ENCODE measurements at places on chromosomes 5 and 9.

GRCh38 chr9:30015073-30015472 is 2369.4 kb upstream of the ACO1 start:
- no peak for DNase-seq

- DNase-seq, result no peak
Measured at GRCh38 chr5:149387081-149387631, 8.1 kb upstream of the IL17B start.

- no peak for DNase-seq
Measured at GRCh38 chr9:28951945-28952344, 1378.7 kb upstream of the C9orf72 start.

DNA sequence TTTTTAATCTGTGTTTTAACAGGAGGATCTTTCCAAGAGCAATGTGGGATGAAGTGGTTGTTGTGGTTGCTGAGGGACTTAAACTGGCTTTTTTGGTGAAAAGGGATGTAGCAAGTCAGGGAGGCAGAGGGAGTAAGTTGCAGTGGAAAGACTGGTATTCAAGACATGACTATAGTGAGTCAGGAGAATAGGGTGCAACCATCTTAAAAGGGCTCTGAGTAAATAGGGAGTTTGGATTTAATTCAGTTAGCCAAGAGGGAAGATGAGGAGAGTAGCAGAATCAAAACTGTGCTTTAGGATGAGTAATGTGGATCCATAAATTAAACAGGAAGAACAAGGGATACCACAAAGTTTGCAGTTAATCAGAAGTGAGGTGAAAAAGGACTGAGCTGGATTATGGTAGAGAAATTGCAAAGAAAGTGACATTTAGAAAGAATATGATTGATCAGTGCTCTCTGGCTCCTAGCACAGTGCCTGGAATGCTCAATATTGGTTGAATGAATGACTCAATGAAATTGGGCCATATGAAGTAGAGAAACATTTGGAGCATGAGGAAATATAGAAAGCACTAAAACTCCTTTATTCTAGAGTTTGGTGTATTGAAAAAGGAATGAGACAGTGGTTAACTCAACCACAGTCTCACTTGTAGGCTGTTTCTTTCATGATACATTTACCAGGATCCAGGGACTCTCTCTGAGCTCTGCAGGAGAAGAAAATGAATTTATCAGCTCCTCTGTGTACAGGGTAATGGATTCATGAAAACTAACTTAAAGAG is 5.1 kb downstream of the POLR3G start:
- DNase-seq, result no peak

DNA sequence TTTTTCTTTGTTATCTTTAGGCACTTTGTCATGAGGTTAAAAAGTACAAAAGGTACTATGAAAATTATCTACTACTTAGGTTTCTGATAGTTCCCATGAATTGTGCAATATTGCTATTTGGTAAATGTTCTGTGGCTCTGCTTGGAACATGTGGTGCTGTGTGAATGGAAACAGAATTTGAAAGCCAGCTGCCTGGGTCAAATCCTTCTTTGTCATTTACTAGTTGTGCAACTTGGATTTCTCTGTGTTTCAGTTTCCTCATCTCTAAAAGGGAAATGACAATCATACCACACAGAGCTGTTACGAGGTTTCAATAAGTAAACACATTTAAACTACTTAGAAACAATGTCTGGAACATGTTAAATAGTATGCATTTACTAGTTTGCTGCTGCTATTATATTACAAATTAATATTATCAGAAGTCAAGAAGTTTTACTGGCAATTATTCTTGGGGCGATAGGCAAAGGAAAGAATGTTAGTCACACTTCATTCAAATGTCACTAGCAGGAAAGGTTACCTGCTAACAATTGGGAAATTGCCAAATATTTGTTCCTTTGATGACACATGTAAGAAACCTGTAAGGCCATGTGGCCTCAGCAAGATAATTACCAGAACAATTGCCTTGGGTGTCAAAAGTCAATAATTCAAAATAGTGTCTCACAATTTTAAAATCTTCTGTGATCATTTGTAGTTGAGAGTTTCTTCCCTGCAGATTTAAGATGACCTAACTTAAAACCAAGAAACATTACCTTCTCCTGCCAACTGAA is 184.8 kb downstream of the KIAA0825 start:
- no peak for DNase-seq

DNA sequence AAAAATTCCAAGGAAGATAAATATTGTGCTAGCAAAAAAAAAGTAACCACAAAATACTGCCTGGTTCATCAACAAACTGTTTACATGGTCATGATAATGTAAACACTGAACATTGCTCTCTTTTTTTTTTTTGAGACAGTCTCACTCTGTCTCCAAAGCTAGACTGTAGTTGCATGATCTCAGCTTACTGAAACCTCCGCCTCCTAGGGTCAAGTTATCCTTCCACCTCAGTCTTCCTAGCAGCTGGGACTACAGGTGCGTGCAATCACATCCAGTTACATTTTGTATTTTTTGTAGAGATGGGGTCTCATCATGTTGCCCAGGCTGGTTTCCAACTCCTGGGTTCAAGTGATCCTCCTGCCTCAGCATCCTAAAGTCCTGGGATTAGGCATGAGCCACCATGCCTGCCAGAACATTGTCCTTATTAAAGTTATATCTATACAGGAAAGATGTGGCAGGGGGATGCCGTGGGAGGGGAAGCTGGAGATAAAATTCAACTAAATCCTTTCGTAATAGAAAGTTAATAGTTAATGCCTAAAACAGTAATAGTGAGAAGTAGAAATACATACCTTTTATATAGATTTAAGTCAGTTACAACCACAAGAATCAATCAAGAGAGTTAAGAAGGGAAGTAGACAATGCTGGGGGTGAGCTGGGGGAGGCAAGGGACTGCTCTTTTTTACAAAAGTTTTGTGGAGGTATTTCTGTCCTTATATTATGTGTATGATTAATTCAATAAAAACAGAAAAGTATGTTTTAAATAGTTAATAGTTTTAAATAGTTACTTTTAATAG is 52.3 kb downstream of the RGMB start:
- no peak for DNase-seq

- DNase-seq, result peak; percentile 46
Measured at GRCh38 chr5:177133853-177134696, 502 bp downstream of the NSD1 start.

- DNase-seq, result no peak
Measured at GRCh38 chr5:163809473-163809872, 304.1 kb downstream of the MAT2B start.

DNA sequence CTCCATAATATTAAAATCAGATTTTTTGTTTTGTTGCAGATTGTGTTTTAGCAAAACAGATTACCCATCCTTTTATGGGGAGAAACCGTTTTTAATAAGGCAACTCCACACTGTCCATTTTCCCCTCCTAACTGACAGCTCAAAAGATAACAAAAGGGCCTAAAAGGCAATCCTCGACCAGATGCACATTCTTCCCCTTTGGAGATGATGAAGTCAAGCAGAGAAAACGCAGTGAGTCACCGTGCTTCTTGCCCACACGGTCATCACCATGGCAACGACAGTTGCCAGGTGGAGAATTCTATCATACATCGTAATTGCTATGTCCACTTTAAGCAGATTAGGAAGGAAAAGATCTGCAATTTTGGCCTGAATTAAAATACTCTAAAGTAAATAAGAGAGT is 96.4 kb downstream of the DIRAS2 start:
- no peak for DNase-seq

GRCh38 chr9:30935730-30936129 is 1448.7 kb upstream of the ACO1 start:
- no peak for DNase-seq

- no peak for DNase-seq
Measured at GRCh38 chr9:95201206-95201605, 116.3 kb downstream of the FANCC start.

- DNase-seq, result peak; percentile 3
Measured at GRCh38 chr9:68507130-68507805, 33.4 kb downstream of the TMEM252 start.

DNA sequence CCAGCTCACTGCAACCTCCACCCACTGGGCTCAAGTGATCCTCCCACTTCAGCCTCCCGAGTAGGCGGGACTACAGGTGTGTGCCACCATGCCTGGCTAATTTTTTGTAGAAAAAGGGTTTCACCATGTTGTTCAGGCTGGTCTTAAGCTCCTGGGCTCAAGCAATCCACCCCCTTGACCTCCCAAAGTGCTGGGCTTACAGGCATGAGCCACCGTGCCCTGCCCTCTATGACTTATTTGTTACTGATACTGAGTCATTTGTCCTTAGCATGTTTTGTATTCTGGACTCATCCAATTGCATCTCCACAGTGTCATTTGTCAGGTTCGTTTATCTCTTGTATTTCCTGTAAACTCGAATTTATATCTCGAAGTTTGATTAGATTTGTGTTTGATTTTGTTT is 2.7 kb upstream of the ITK start:
- DNase-seq, result no peak

- DNase-seq, result no peak
Measured at GRCh38 chr5:68446487-68446894, 230.9 kb downstream of the PIK3R1 start.

DNA sequence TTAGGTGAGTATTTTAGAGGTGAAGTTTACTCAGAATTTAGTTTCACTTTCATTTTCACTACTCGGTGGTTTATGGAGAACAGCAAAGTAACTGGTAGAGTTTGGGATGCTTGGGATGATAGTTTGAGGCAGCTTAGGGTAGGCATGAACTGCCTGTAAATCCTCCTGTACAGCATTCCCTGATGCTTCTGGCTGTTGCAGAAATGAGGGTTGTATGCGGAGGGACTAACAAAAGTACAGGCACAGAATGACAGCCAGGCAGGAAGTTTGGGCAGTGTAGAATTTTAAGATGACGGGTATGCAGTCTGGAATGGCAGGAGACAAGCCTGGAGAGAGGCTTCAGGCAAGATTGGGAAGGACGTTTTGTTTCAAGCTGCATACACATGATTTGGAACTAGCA is 48.0 kb upstream of the FAM120AOS start:
- no peak for DNase-seq

DNA sequence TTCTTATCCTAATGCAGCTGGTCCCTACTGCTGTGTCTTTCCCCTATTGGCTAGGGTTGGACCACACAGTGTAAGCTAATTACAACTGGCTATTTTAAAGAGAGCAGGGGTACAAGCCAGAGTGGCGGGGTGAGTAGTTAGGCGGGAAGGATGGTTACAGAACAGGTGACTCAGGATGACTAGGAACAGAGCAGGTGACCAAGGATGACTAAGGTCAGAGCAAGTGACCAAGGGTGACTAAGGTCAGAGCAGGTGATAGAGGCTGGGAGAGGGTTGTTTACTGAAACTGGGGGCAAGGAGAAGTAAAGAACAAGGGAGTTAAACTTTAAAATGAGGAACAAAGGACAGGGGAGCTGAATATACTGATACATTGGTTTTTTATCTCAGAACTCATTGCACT is 125.4 kb downstream of the PTTG1 start:
- no peak for DNase-seq

DNA sequence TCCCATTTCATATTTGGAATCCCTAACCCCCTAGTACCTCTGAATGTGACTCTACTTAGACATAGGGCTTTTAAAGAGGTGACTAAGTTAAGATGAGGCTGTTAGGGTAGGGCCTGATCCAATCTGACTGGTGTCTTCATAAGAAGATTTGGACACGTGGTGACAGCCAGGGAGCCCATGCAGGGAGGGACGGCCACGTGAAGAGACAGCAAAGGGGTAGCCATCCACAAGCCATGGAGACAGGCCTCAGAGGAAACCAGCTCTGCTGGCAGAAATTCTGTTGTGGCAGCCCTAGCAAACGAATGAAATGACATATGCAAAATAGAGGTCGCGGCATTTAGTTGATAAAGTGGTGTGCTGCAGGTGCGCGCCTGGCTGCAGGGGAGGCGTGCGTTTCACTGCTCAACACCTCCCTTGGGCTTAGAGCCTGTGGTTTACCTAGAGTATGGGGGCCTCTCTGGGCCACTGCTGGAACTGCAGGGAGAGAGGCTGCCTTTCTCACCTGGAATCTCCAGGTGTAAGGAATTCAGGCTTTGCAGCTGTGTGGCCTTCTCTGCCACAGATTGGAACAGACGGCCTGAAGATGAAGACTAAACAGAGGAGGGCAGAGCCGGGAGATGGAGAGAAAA is 7.1 kb upstream of the AFAP1L1 start:
- DNase-seq, result no peak

DNA sequence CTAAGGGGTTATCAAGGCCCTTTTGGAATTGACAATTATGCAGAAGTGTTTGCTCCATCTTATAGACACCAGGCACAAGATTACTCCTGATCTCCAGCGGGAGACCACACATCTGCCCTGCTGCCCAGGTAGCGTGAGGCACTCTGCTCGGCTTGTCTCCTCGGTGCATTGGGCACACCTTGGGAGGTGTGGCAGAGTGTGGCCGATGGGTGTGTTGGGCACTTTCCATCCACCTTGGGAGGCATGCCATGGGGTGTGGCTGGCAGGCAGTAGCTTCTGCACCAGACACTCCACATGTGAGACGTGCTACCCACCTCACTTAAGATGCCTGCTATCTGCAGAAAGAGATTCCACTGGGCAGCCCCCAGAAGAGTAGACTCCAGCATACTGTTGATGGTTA is 54.1 kb downstream of the GADD45G start:
- no peak for DNase-seq

- DNase-seq, result no peak
Measured at GRCh38 chr9:96331236-96331947, 29.4 kb upstream of the HSD17B3 start.

- no peak for DNase-seq
Measured at GRCh38 chr5:150595466-150596031, 44.9 kb upstream of the SYNPO start.

DNA sequence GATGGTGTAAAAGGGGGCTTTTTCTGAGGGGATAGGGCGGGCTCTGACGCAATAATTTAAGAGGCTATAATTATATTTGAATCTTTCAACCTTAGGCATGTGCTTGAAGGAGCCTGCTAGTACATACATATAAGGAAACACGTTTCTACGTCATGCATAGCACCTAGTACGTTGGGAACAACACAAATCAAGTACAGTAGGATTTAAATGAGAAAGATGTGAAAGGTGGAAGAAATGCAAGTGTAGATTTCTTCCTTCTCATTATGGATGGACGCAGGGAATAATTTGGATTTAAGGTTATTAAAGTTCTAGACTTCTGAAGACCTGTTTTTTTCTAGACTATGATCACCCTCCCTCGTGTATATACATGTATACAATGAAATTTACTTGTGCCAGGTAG is 927 bp upstream of the CDO1 start:
- DNase-seq, result no peak

GRCh38 chr5:180067986-180068385 is 3.6 kb downstream of the RNF130 start:
- DNase-seq, result peak; percentile 91

- no peak for DNase-seq
Measured at GRCh38 chr9:129148463-129149204, 29.4 kb downstream of the IER5L start.

Measured in globus pallidus (tissue), 1 donor.